Type B pancreatic cell (in vitro differentiated cells): ENCODE measurements at places on chromosomes 11 and 22.

DNA sequence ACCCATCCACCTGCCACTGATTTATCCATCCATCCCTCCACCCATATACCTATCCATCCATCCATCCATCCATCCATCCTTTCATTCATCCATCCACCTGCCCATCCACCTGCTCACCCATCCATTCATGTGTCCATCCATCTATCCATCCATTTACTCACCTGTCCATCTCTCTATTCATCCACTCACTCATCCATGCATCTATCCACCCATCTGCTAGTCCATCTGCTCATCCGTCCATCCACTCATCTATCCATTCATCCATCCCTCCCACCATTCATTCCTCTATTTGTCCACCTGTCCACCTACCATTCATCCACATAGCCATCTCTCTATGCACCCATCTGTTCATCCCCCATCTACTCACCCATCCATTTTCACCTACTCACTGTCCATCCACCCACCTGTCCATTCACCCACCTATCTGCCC is 48.6 kb upstream of the CCDC188 start:
- peaks cover 3% of the 10 kb centered on the region for H3K27me3 ChIP-seq
- H3K36me3 ChIP-seq, result no peaks in the 10 kb centered on the region
- peaks cover 21% of the 10 kb centered on the region for H3K4me1 ChIP-seq
- DNase-seq, result no peak
- H3K4me3 ChIP-seq, result no peak overlapping the region

DNA sequence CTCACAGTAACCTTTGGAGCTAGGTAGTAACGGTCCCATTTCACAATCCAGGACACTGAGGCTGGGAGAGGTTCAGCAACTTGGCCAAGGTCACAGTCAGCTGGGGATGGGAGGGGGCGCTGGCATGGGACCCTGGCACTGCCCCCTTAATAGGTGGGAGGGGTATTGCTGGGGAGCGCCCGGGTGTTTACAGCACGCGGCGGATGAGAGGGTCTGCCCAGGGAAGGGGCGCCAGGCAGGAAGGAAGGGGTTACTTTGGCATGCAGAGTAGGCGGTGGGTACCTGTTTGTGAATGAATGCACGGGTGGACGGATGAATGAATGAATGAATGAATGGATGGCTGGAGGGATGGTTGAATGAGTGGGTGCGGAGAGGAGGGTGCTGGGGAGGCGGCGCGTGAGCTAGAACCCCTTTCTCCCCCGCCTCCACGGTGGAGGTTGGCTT is 628 bp upstream of the FLRT1 start:
- peak overlapping the region; percentile 31 for H3K27ac ChIP-seq
- H3K27me3 ChIP-seq, result peaks cover 52% of the 10 kb centered on the region
- DNase-seq, result no peak

- H3K27ac ChIP-seq, result peak overlapping the region; percentile 49
- no peak for DNase-seq
- H3K36me3 ChIP-seq, result peaks cover 4% of the 10 kb centered on the region
- peak overlapping the region; percentile 87 for H3K4me3 ChIP-seq
Measured at GRCh38 chr11:65353900-65354264, 669 bp upstream of the TIGD3 start.

GRCh38 chr11:128715691-128716561 is 22.1 kb downstream of the FLI1 start:
- H3K36me3 ChIP-seq, result peaks cover 12% of the 10 kb centered on the region
- H3K27ac ChIP-seq, result peak overlapping the region; percentile 98
- peak overlapping the region; percentile 79 for H3K4me3 ChIP-seq
- peaks cover 61% of the 10 kb centered on the region for H3K4me1 ChIP-seq
- no peak for DNase-seq
- H3K27me3 ChIP-seq, result peaks cover 10% of the 10 kb centered on the region

DNA sequence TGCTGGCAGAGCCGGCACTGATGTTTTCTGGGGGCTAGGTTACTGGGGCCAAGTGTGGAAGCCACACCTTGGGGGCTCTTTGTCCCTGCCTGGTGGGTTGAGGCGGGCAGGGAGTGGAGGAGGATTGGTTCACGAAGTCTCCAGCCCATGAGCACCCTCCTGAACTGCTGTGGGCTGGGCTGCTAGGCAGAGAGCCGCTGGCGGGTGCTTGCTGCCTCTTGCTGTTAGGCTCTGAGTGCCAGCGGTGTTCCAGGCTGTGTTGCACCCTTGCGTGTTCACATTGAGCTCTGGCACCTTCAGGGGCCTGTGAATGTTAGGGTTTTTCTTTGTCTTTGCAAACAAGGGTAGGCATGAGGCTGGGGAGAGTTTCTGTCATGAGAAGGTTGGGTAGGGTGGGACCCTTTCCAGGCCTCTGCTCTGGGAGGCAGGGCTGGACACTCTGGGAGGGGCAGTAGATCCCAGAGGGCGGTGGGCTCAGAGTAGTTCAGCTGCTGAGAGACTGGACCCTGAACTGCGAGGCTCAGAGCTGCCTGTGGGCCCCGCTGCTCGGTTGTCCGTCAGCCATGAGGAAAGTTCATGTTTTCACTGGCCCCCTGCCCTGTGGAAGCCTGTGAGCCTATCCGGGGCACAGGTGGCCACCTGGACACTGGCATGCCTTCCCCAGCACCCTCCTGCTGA is 24.0 kb upstream of the TMEM191C start:
- H3K27me3 ChIP-seq, result no peaks in the 10 kb centered on the region
- DNase-seq, result peak; percentile 63
- H3K4me1 ChIP-seq, result no peaks in the 10 kb centered on the region
- H3K27ac ChIP-seq, result peak overlapping the region; percentile 73
- H3K4me3 ChIP-seq, result no peak overlapping the region

GRCh38 chr11:69830086-69830485 is 10.9 kb upstream of the FGF3 start:
- no peak overlapping the region for H3K27ac ChIP-seq
- peaks cover 28% of the 10 kb centered on the region for H3K27me3 ChIP-seq
- DNase-seq, result no peak
- H3K36me3 ChIP-seq, result no peaks in the 10 kb centered on the region
- peaks cover 5% of the 10 kb centered on the region for H3K4me1 ChIP-seq
- no peak overlapping the region for H3K4me3 ChIP-seq

DNA sequence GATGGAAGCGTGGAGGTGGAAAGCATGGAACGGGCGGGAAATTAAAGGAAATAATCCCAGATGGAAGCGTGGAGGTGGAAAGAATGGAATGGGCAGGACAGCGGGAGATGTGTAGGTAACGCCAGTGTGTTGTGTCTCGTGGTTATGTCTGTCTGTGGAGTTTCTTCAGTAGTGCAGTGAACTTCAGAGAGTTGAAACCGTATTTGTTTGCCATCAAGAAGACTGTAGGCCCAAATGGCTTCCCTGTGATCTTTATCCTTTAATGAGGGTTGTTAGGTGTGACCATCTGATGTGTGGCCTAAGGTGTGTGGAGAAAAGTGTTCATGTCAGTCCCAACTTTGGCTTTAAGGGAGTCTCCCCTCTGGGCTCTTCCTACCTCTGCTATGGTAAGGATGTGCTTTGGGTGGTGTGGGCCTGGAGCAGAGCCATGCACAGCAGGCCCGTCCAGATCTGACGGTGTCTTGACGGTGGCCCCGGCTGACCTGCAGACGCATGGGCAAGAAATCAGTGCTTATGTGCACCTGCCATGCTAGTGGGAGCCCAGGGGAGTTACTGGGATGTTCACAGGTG is 39.6 kb downstream of the AP2A2 start:
- H3K4me3 ChIP-seq, result no peak overlapping the region
- H3K27ac ChIP-seq, result no peak overlapping the region
- H3K27me3 ChIP-seq, result no peaks in the 10 kb centered on the region
